ENCODE measurements at places on chromosomes 6 and 20.

GRCh38 chr20:7123457-7123856 is 356.0 kb downstream of the BMP2 start:
- DNase-seq, result no peak

DNA sequence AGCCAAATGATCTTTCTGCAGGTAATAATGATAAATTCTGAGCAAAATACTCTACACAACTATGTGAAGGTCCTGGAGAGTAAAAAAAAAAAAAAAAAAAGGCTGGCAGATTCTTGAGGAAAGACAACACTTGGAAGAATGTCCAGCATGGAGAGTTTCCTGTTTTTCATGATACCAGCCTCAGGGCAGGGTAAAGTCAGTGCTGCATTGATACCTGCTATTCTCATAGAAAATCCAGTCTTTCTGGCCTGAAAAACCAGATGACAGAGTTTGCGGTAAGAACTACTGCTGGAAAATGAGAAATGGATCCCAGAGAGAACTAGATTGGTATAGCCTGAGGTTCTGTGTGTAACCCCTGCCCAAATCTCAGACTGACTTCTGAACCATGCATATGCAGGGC is 89.1 kb downstream of the AFG1L start:
- no peak for DNase-seq

DNA sequence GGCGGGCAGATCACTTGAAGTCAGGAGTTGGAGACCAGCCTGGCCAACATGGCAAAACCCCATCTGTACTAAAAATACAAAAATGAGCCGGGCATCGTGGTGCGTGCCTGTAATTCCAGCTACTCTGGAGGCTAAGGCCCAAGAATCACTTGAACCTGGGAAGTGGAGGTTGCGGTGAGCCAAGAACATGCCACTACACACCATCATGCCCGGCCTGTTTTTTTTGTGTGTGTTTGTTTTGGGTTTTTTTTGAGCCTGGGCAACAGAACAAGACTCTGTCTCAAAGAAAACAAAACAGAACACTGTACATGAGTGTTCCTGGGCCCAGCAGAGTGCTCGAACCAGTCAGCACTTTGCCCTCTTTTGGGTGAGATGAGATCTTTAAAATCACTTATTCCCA is 159.1 kb downstream of the MTHFD1L start:
- DNase-seq, result no peak

DNA sequence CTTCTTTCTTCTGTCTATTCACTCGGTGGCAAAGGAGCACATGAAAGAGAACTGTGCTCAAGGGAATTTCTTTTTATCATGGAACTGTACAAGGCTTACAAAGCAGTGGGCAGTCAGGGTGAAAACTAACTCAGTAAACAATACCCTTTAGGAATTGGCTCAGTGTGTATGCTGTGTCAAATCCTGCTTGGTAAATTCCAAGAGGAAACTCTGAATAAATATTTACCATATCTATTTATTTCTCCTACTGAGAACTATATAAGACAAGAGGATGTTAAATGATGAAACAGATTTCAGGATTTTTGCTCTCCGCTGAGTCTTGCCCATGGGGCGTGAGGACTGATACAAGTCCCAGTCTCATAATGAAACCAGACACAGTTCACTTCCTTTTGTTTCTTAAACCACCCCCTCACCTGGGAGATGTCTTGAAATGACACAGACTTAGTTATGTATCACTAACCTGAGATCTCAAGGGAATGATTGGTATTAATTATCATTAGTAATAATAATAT is 188.8 kb downstream of the BACH2 start:
- peak; percentile 55 for DNase-seq

- no peak for DNase-seq
These were observed 34.9 kb downstream of the FOXC1 start for GRCh38 chr6:1644516-1645060.

- DNase-seq, result no peak
These were observed 28.8 kb downstream of the MAP7 start for GRCh38 chr6:136521427-136521826.

DNA sequence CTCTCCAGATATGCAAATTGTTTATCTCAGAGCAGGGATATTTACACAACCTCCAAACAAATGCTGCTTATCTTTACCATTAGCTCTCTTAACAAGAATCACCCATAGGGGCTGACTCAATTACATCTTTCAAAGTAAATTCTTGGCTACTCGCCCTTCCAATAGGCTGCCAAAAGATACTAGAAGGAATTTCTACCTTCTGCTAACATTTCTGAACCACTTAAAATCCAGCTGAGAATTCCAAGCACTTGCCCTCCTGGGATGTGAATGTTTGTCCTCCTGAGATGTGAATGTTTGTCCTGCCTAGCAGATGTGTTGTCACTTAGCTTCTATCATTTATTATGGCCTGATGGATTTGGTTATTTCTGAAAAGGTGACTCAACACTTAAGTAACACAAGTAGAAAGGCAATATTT is 388.0 kb downstream of the GJA1 start:
- DNase-seq, result no peak

DNA sequence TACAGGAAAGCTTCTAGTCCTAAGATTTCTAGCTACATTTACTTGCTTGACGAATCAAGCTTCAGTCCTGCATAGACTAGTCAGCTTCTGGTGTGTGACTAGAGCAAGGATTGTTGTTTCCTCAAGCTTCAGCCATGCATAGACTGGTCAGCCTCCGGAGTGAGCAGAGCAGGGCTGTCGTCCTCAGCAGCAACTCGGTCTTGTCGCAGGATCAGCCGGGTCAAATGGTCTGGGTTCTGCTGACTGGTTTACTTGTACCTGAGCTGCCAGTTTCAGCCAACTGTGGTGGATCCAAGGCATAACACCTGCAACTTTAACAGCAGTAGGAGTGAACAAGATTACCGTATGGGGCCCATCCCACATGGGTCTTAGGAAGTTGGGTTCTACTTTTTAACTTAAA is 10.8 kb upstream of the GMPR start:
- no peak for DNase-seq

GRCh38 chr6:150256618-150257272 is 112.1 kb upstream of the IYD start:
- DNase-seq, result no peak

DNA sequence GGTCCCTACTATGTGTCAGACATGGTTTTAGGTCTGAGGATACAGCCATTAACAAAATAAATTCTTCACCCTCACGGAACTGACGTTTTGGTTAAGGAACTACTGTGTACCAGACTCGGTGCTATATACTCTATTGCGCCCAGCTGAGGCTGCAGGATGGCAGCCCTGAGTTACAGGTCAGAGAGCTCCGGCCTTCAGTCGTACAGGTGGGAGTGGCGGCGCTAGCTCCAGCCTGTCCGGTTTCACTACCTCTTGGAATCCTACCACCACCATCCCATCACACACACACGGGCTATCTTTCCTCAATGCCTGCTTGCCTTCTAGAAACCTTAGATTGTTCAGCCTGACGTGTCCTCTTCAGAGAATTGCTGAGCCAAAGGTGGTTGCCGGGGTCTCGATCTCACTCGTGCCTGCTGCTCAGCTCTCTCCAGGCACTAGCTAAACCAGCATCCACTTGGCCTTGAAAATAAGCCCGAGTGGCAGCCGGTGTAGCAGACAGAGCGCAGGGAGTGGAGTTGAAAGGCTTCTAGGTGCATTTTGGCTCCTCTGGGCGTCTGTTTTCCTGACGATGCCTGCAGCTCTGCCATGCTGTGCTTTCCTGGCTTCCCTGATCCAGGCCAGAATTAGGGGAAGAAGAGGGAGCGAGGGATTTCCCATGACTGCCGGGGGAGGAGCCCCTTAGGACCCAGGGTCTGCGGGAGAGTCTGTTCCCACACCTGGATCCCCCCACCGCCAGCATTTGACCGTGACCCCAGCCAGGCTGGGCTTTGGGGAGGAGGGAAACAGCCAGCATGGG is 1.1 kb upstream of the TCF15 start:
- no peak for DNase-seq

- peak; percentile 36 for DNase-seq
These were observed 85.1 kb downstream of the CLIC5 start for GRCh38 chr6:45930420-45931040.

GRCh38 chr20:53425481-53425880 is 168.2 kb downstream of the ZNF217 start:
- DNase-seq, result no peak

DNA sequence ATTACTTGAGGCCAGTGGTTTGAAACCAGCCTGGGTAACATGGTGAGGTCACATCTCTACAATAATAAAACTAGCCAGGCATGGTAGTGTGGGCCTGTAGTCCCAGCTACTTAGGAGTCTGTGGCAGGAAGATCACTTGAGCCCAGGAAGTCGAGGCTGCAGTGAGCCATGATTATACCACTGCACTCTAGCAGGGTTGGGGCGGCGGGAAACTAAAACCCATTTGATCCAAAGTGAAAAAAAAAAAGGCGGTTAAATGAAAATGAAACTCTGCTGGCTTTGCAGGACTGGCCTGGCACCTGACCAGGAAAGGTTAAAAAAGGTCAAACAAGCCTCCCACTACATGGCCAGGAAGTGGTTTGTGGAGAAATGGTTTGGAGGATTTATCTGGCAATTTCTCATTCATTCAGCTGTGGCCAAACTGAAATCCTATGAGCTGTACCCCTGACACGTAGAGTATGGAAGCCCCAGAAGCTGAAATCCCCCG is 36.6 kb downstream of the MTRES1 start:
- DNase-seq, result no peak

GRCh38 chr20:19368351-19368750 is 155.9 kb downstream of the SLC24A3 start:
- DNase-seq, result no peak

DNA sequence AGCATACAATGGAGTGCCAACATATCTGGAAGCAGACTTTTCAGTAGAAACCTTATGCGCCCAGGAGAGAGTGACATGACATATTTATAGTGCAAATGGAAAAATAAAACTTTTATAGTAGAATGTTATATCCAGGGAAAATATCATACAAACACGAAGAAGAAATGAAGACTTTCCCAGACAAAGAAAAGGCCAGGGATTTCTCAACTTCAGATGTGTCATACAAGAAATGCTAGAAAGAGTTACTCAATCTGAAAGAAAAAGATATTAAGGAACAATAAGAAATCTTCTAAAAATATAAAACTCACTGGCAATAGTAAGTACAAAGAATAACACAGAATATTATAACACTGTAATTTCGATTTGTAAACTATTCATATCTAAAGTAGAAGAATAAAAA is 1269.3 kb downstream of the GRIK2 start:
- DNase-seq, result no peak

- no peak for DNase-seq
These were observed 179.9 kb downstream of the ZDHHC14 start for GRCh38 chr6:157560691-157561413.

GRCh38 chr20:52209154-52209571 is 17.6 kb upstream of the ZFP64 start:
- DNase-seq, result no peak

DNA sequence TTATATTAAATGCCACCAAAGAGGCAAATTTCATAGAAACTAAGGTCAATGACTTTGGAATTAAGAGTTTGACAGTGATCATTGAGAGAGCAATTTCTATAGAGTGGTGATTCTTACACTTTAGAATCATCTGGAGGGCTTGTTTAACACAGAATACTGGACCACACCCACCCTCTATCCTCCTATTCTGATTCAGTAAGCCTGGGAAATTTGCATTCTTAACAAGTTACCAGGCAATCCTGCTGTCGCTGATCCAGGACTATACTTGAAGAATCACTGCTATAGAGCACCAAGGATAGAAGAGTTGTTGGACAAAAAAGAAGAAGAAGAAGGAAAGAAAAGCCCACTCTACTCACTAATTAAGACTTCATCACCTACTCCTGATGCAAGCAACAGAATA is 21.3 kb upstream of the TBX18 start:
- DNase-seq, result no peak

GRCh38 chr6:17589406-17590096 is 10.6 kb upstream of the FAM8A1 start:
- no peak for DNase-seq

DNA sequence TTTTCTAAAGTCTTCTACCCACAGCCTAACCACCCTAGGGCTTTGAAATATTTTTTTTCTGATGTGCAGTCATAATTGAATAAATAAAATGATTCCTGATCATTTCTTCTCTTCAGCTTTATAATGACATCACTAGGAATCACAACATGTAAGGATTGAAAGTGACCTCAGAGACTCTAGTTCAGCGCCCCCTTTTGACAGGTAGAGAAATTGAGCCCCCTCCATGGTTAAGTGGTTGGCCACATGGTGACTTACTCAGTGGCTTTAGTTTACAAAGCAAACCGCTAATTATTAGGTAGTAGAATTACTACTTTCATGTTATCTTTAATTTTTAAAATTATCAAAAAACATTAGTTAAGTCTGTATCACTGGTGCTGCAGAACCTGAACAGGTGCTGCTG is 13.3 kb upstream of the SLC2A12 start:
- peak; percentile 2 for DNase-seq

GRCh38 chr6:128252341-128253176 is 267.8 kb downstream of the PTPRK start:
- no peak for DNase-seq

GRCh38 chr20:61263084-61263695 is 11.1 kb downstream of the CDH4 start:
- no peak for DNase-seq

GRCh38 chr6:56484669-56485068 is 158.0 kb downstream of the DST start:
- no peak for DNase-seq

DNA sequence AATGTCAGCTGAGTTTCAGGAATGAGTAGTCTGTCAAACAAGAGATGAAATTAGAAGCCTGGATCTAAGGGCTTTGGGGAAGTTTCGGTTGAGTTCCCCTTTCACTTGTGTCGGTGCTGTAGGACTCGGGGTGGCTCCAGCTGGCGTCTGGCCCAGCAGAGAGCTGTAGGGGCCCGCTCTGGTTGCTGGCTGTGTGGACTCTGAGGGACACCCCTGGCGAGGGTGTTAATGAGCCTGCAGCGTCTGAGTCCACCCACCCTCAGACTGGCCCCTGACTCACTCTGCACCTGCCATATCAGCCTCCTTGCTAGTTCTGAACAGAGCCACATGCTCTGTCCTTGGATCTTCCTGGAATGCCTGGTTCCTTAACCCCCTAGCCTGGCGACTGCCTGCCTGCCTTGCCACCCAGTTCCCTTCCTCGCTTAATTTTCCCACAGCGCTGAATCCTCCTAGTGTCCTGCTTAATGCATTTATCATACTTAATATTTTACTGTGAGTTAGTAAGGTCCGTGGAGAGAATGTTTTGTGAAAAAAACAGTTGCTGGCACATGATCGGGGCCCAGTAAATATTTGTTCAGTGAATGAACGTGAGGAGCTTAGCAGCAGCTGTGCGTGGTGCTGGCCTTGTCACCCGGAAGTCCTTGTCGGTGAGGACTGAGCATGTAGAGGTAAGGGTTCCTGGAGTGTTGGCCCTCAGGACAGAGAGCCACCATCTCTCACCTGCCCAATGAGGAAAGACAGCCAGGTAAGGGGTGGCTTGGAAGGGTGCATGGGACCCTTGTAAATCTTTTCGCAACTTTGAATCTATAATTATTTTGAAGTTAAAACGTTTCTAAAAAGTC is 1.6 kb downstream of the DNAJC5 start:
- DNase-seq, result no peak

Measured in activated CD4-positive, alpha-beta T cell treated with anti-CD3 and anti-CD28 coated beads, Interleukin-2, amount 50 U/mL, for 24 hours (primary cell).